ENCODE measurements at places on chromosomes 12 and 14.
A peak's percentile ranks its signal among the peaks of the same experiment; 100 is the strongest.

- no peak for DNase-seq
Observed at GRCh38 chr14:65810322-65810721, 397.8 kb downstream of the FUT8 start.

GRCh38 chr12:111298582-111299436, 70.1 kb downstream of the PHETA1 start:
- DNase-seq = peak; percentile 79

- peak; percentile 15 for DNase-seq
Observed at GRCh38 chr12:62860501-62861411, 74.2 kb downstream of the PPM1H start.

- DNase-seq = no peak
Observed at GRCh38 chr12:124592481-124593160, 25.2 kb upstream of the NCOR2 start.
